ENCODE measurements at places on chromosomes 2 and 18.

DNA sequence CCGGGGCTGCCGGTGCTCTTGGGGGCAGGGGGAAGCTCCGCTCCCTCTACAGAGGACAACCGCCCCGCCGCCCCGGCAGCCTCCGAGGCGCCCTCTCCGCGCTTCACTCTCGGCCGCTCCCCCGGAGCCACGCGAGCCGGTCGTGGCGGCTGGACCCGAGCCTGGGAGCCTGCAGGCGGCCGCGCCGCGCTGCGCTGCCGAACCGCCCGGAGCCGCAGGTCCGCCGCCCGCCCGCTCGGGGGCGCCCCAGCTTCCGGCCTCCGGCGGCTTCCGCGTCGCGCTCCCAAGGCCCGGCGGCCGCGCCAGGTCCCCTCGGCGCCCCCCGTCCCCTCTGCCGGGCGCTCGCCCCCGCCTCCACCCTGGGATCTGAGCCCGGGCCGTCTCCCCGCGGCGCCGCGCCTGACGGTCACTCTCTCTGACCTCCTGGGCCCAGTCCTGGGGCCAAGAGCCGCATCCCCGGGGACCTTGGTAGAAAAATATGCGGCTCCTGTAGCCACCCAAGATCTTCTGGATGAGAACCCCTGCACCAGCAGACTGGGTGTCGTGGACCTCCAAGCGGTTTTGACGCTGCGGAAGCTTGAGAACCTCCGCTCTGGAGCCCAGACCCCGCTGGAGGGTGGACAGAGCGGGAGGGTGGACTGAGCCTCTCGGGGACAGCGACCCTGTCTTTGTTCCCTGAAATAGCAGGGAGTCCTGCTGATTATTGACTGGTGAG is 44.3 kb downstream of the SERTAD2 start:
- no peak for DNase-seq

GRCh38 chr2:230224458-230224857 is 1.1 kb upstream of the SP140 start:
- DNase-seq, result no peak

GRCh38 chr2:164542581-164543021 is 78.7 kb downstream of the GRB14 start:
- DNase-seq, result no peak

DNA sequence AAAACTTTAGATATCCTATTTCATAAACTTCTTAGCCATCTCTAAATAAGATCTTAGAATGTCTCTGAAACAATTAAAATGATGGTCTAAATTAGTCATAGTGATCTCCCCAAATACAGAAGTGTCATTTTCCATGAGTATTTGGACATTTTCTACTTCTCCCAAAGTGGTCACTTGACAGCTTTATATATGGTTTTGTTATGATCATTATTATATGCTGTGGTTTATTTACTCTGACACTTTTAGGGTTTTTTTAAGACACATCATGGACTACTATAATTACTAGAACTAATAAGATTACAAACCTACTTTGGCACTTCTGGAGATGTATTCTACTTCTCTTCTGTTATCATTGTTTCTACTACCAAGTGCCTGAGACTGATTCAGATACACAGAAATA is 47.1 kb downstream of the SLC25A12 start:
- no peak for DNase-seq

- DNase-seq, result no peak
Measured at GRCh38 chr2:150136401-150136800, 351.1 kb downstream of the RND3 start.

GRCh38 chr2:235659767-235660322 is 166.0 kb downstream of the AGAP1 start:
- DNase-seq, result no peak

- no peak for DNase-seq
Measured at GRCh38 chr18:11902522-11903292, 5.4 kb downstream of the MPPE1 start.
